Hair follicle dermal papilla cell (primary cell): ENCODE measurements at places on chromosomes 11 and 22. TPM values are rescaled to one million over a fixed set of nuclear protein-coding genes. Genes with fewer than 3 reads are reported as not detected.

SCGB1C1 gene
- total RNA-seq = not detected in 2 replicates

SLC22A9 gene
- not detected in 2 replicates for total RNA-seq

MAPK8IP2 gene
- total RNA-seq = 1.9 and 4.6 TPM in 2 replicates

NRXN2 gene
- 107 and 111 TPM in 2 replicates for total RNA-seq

MTMR2 gene
- total RNA-seq = 30.6 and 32.1 TPM in 2 replicates

OR52H1 gene
- total RNA-seq = 0.81 TPM in 1 of 2 replicates, not detected in the other

INS gene
- total RNA-seq = not detected in 2 replicates

OR52A1 gene
- total RNA-seq = not detected in 2 replicates

NTM gene
- 14.6 and 18.0 TPM in 2 replicates for total RNA-seq

PPP6R2 gene
- total RNA-seq = 66.5 and 71.2 TPM in 2 replicates

DBX1 gene
- not detected in 2 replicates for total RNA-seq
